ENCODE measurements at places on chromosomes 2 and 18.

- no peak for DNase-seq
Observed at GRCh38 chr2:207662203-207662602, 37.0 kb upstream of the METTL21A start.

GRCh38 chr2:211367293-211367692, 810.9 kb downstream of the CPS1 start:
- DNase-seq, result no peak

DNA sequence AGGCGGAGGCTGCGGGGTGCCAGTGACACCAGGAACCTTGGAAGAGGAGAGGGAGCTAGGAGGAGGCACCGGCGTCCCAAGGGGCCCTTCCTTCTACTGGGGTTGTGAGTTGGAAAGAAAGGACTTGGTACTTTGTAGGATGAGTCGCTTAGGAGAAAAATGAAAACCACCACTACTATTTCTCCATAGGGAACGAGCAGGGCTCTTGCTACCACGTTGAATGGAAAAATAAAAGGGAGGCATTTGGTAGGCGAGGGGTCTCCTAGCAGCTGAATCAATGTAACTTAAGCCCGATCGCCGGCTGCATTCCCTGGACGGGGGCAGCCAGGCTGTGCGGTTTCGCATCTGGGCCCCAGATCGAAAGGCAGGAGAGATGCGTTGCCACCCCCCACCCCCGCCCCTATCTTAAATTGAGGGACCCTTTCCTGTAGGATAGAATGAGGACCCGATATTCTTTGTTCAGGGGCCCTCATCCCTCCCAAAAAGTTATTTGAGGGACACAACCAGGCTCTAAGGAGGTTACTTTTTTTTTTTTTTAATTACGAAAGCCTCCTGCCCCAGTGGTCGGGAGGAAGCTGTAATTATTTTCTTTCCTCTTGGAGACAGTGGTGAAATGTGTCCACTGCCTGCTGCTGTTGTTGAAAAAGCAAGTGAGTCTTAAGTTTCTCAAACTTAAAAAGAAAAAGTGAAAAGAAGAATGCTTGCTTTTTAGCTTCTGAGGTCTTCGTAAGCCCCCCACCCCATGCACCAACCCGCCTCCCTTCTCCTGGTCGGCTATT, 1.3 kb downstream of the IGFBP2 start:
- DNase-seq, result peak; percentile 44

DNA sequence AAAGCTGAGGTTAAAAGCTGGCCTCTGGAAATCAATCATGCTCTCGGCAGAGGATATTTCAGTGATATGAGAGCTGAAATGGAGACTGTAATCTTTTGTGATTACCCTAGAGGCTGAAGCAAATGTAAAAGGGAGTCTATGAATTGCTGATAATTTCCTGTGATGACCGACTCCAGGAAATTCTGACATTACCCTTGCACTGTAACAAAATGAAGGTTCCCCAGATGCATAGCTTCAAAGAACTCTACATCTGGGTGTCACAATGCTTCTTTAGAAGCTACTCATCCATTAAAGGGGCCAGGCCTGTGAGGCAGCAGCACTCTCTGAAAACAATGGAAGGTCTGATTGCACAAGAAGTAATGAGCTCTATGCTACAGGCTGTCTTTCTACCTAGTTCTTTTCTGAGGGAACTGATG, 268.2 kb upstream of the SESTD1 start:
- no peak for DNase-seq

DNA sequence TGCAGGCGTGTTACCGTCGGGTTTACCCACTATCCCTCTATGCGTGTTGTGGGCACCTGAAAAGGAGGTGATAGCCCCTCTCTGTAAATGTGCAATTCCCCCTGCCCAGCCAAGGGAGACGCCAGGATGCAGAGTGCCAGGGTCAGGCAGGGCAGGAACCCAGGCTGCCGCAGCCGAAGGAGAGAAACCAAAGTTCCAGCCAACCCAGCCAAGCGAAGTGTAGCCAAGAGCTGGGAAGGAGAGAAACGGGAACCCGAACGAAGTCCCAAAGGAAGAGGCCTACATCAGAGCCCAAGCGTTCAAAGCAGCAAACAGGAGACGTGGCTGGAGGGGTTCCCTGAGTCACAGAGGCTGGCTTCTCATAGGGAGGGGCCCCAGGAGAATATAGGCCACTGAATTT, 24.2 kb upstream of the SPR start:
- DNase-seq, result no peak

DNA sequence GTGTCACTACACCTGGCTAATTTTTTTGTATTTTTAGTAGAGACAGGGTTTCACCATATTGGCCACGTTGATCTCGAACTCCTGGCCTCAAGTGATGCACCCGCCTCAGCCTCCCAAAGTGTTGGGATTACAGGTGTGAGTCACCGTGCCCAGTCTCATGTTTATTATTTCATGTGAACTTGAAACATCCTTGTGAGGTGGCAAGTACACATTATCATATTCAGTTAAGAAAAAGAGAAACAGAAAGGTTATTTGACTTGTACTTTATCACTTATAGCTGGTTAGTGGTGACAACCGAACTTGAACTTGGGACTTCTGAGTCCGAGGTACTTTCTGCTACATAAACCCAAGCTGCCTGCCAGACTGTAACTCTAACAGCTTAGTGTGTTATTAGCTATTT, 24.4 kb downstream of the ABHD3 start:
- no peak for DNase-seq

- DNase-seq, result no peak
Observed at GRCh38 chr2:52115750-52116149, 1083.8 kb upstream of the NRXN1 start.

GRCh38 chr2:240855670-240856069, 13.0 kb upstream of the AGXT start:
- DNase-seq, result no peak

- DNase-seq, result no peak
Observed at GRCh38 chr2:134365356-134365755, 111.5 kb downstream of the MGAT5 start.

DNA sequence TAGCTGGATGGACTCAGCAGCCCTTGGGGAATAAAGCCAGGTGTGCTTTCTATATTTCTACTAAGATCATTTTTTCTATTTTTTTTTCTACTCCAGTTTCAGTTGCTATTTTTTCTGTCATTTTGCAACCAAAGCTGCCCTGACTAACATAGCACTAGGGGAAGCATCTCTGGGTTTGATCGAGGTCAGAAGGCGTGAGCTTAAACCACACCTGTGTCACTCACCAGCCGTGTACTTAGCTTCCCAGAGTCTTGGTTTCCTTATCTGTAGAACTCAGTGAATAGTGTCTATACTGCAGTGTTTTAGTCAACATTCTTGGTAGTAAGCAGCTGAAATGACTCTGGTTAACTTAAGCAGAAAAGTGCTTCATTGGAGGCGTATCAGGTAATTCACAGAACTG, 489.6 kb upstream of the SPRED2 start:
- DNase-seq, result no peak

- DNase-seq, result no peak
Observed at GRCh38 chr2:172252154-172252553, 149.5 kb upstream of the DLX2 start.

DNA sequence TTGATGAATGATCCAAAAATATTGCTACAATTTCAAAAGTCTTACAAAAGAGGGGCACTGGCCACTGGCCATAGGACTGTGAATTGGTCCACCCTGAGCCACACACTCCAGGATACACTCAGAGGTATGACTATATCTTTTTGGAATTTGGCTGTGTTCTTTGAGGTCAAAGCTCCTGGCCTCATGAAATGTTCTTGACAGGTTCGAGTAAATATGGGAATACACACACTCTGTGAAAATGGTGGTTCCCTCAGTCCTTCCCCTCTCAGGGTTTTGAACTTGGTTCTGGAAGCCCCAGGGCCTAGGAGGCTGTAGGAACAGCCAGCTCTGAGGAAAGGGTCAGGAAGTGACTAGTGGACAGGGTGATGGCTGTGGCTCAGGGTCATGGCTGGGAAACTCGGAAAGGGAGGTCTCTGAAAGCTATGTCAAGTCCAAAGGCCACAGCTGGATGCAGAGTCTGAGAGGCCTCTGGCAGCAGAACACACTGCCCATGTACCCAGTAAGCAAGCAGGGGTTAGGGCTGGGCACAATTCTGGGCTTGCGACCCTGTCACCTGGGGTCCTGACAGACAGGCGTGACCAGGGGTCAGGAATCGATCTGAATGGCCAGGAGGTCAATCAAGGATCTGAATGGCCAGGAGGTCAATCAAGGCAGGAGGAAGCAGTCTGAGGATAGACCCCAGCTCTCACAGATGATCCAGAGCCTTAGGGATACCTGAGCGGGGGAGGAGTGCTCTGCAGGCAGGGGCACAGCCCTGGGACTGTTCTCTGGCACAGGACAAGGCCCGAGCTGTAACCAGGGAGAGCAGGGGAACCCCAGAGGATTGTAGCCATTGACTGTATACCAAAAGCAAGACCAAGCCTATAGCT, 223.4 kb upstream of the SMAD2 start:
- DNase-seq, result no peak

- DNase-seq, result no peak
Observed at GRCh38 chr2:169694894-169695260, 608 bp downstream of the PHOSPHO2 start.

DNA sequence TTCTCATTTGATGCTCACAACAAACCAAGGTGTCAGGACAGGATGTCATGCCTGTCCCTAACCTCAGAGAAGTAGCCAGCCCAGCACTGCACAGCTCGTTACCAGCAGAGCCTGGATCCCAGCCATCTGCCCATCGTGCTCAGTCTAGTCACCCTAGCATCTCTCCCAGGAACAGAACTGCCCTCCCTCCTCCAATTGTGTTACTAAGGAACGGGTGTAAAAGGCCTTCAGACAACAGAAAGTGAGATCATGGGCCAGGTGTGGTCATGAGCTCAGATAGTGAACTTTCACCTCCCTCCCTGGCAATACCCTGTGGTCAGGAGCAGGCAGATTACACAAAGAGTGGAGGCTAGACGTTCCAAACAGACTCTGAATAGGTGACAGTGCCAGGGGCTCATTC, 111.8 kb upstream of the PPP1CB start:
- no peak for DNase-seq

- no peak for DNase-seq
Observed at GRCh38 chr18:80172056-80172455, 63.0 kb downstream of the ADNP2 start.

DNA sequence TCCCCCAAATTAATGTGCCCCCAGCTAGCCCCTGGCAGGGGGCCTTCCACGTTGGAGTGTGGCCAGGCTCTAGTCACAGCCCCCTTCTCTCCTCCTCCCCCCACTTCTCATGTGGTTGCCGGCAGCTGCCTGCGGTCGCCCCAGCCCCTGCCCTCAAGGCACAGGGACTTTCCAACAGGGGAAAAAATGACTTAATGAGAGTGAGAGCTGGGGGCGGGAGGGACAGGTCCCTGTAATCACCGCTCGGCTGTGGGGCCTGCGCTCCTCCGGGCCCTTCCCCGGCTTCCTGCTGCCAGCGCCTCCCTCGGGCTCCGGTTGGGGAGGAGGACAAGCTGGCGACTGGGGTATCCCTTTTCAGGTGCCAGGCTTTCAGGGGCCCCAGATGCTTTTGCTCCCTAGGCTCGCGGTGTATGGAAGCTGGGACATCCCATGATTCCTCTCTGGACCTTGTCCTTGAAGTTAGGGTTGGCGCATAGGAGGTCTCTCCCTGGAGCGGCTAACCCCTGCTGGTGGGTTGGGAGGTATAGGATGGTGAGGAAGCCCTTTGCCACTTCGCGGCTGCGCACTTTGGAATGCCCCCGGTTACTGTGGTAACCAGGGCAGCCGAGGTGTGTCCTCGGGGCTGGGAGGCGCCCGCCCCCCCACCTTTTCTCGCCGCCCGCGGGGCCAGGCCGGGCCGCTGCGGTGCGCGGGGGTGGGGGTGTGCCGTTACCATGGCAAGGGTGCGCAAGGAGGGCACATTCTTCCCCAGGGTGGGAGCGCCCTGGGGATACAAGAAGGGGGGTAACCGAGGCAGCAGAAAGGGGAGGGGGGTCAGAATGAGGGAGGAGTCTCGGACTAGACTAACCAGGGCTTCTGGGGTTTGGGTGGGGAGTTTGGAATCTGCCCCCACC, 16.1 kb downstream of the WNT10A start:
- DNase-seq, result peak; percentile 61
